ENCODE measurements at places on chromosomes 3 and 15.

DNA sequence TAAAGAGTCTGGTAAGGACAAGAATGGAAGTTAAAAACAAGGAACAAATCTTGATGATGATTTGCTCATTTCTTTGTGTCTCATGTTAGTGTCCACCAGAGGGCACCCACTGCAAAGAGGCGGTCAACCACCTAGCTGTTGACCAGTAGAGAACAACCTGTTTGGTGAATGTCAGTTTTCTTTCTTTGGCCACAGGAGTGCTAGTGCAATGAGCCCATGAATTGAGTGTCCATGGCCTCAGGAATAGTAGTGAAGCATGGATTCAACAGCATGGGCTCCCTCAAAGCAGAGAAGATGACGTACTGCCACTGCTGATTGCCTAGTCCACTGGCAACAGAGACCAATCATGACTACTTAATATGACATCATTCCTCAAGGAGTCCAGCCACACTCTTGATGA, 10.7 kb upstream of the CNTN6 start:
- DNase-seq: peak; percentile 18

DNA sequence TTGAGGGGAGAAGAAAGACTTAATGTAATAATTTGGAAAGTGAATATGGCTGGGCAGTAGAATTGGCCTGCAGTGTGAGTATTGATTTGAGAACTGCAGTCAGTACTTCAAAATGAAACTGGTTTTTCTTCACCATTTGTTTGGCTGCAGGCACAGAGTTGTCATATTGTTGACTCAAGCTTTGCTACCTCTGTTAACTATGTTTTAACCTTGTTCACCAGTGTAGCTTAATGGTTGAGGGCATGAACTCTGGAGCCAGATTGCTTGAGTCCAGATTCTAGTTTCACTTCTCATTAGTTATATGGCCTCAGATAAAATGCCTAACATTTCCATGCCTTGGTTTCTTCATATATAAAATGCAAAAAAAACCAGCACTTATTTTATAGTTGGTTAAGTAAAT, 64.1 kb downstream of the CFAP44 start:
- DNase-seq: no peak

DNA sequence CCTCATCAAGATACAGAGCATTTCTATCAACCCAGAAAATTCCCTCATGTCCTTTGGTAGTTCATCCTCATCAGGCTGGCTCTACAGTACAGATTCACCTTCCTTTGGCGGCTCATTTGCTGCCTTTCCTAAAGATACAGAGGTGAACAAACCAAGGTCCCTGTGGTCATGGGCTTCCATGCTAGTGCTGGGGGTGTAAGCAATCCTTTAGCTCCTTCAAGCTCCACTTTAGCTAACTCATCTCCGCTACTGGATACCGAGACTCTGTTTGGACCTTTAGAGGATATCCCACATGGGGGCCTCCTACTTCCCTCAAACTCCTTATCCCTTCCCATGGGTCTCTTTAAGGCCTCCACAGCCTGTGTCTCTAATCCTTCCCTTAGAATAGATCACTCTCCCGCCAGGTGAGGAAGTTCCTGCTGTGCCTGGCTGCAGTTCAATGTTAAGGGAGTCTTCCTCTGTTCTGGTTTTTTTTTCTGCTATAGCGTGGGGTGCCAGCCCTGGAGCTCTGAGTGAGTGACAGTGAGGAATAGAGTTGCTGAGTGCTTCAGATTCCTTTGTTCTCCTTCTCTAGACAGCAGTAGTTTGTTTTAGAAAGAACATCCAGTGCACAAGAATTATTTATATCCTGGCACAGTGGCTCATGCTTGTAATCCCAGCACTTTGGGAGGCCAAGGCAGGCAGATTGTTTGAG, 30.7 kb downstream of the CLEC3B start:
- DNase-seq: no peak

DNA sequence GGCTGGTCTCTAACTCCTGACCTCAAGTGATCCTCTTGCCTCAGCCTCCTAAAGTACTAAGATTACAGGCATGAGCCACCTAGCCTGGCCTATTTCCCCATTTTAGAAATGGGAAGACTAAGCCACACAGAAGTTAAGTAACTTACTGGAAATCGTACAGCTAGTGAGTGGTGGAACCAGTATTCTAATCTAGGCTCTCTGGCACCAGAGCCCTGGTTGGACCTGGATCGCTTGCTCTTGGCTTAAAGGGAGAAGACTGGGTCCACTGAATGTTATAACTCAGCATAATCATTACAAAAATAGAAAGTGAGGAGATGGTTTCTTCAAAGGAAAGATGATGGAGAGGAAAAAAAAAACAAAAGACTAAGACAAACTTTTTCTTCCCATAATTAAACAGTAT, 37.4 kb upstream of the CNTN3 start:
- no peak for DNase-seq

DNA sequence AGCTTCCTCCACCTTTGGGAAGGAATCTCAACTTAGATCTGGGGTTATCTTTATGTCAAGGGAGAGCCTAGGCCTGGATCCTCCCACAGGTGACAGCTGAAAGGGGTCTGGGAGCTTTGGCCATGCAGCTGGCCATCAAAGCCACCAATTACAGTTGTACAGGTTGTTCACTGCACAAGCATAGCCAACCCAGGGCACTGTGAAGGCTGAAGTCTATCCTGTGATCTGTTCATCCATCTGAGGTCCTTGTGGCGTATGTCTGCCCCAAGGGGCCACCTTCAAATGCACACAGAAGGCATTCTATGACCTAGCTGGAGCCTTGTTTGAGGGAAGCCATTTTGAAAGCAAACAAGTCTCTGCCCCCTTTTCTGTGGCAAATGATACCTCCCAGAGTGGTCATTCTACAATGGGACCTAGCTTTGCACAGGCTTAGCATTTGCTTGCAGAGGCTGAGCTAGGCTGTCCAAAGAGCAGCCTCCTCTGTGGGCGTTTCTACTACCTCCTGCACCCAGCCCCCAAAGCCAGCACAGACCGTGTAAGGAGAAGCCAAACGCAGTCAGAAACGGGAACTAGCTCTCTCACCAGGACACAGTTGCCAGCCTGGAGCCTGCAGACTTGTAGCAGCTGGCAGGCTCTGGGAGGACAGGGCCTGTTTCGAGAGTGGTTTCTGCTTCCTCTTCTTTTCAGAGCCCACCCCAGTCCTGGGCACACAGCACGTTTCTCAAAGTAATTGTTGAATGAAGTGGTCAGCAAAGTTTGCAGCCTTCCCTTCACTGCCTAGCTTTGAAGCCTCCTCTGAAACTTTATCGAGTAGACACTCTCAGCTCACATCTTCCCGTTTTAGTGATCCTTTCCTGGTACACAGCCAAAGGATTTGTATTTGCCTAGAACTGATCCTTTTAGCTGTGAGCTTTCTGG, 157.3 kb upstream of the SMAD3 start:
- DNase-seq: no peak

- DNase-seq: no peak
Measured at GRCh38 chr15:86231864-86232721, 152.4 kb downstream of the AGBL1 start.

DNA sequence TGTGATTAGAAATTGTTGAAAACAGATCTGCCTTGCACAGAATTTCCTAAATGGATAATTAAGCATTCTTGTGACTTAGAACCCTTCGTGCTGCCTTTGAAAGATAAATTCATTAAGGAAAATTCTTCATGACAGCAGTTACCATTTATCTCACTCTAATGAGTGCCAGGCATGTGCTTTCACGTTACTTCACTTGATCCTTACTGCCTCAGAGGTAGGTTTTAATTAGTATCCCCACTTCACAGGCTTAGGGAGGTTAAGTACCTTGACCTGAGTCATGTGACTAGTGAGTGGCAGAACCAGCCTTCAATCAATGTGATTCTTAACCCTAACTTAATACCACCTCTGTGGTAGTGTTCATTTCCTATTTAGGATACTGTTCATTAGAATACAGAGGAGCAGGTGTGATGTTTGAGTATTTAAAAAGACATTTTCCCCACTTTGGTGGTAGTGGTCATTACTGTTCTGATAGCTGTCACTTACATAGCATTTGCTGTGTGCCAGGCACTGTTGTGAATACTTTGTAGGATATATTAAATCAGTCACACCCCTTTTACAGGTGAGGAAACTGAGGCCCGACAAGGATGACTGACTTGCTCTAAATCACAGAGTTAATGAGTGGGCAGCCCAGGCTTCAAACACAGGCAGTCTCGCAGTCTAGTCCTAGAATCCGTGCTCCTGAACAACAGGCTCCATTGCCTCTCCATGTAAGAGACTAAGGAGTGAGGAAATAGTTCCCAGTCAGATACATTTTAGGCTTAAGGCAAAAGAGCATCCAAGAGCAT, 57.9 kb downstream of the RLBP1 start:
- DNase-seq: no peak

GRCh38 chr3:140270329-140270728, 335.3 kb downstream of the CLSTN2 start:
- DNase-seq: no peak

GRCh38 chr3:130341388-130341787, 4.1 kb upstream of the COL6A5 start:
- no peak for DNase-seq

DNA sequence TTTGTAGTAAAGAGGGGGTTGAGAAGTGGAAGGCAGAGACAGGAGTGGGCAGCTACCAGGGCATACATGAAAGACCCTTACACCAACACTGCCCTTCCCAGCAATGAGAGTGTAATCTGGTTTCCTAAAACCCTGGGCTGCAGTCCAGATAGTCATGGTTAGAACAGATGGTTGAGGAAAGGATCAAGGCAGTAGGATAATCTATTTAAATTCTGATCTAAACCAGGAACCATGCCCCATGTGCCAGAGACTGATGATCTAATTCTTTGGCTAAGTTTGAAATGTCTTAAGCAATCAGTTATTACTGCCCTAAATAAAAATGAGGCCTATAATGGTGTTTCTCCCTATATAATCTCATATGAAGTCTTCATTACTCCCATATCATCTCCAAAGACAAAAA, 59.6 kb downstream of the PRTG start:
- no peak for DNase-seq
